ENCODE measurements at places on chromosomes 1 and 21.

- no peak for DNase-seq
These were observed 322 bp downstream of the TFB2M start for GRCh38 chr1:246565751-246566127.

DNA sequence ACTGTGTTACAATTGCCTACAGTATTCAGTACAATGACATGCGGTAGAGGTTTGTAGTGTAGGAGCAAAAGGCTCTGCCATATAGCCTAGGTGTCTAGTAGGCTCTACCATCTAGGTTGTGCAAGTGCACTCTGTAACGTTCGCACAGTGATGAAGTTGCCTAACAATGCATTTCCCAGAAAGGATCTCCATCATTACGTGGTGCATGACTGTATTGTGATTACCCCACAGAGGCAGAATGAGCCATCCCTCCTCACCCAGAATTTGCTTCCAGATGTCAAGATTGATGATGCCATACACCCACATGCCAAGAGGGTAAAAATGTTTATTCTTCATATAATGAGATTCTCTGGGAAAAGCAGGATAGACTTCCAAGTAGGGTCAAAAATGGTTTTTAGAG lies 199.3 kb upstream of the CTTNBP2NL start:
- DNase-seq, result no peak

GRCh38 chr1:7298749-7299151 lies 472.3 kb upstream of the VAMP3 start:
- no peak for DNase-seq

DNA sequence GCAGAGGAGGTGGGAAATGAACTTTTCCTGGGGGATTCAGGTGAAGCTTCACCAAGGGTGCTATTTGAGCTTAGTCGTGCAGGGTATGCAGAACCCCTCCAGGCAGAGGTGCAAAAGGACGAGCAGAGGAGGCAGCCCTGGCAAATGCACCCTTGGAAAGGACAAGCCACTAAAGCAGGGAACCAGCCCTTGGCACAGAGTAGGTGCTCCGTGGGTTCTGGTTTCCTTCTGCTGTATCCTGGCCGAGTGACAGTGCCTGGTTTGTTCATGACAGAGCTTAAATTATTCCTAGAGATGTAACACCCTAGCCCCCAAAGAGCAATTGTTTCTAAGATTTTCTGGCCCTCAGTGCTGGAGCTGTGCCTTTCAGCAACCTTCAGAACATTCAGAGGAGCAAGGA lies 73.4 kb upstream of the SYT6 start:
- DNase-seq, result no peak

GRCh38 chr21:30072496-30072895 lies 94.1 kb downstream of the CLDN17 start:
- peak; percentile 20 for DNase-seq

DNA sequence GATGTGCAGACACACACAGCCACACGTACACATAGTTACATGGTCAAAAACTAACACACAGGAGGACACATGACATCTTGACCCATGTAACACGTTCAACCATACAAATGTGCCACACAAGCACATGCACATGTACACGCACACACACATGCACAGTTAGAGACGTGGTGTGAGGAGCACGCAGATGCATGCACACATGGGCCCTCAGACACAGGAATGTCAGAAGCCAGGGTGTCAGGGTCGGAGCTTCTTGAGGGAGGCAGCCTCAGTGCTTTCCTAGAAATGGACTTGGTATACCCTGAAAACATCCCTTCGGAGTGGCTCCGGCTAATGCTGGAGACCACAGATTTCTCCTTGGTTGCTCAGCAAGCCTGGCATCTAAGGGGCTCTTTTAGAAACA lies 114.3 kb downstream of the DMRTB1 start:
- no peak for DNase-seq

GRCh38 chr21:33950431-33951079 lies 35.0 kb upstream of the ATP5PO start:
- DNase-seq, result no peak

- DNase-seq, result no peak
These were observed 478.7 kb downstream of the SETD4 start for GRCh38 chr21:35581640-35582039.
